Daoy (cell line): ENCODE measurements at places on chromosomes 6 and 20. TPM values are rescaled to one million over a fixed set of nuclear protein-coding genes. Genes with fewer than 3 reads are reported as not detected.
A peak's percentile ranks its signal among the peaks of the same experiment; 100 is the strongest.

Gene EYS
- total RNA-seq = not detected in 2 replicates

Gene C20orf141
- not detected in 2 replicates for total RNA-seq

Gene PRL
- total RNA-seq = not detected in 2 replicates

Gene MCM8
- total RNA-seq = 38.0 and 43.8 TPM in 2 replicates

Gene ULBP2
- total RNA-seq = 42.6 and 53.7 TPM in 2 replicates

Gene SYTL3
- 1.5 and 6.5 TPM in 2 replicates for total RNA-seq

Gene CCHCR1
- total RNA-seq = 41.5 and 42.0 TPM in 2 replicates

- peak; percentile 61 for DNase-seq
These were observed 16.7 kb downstream of the UNC5CL start for GRCh38 chr6:41022294-41022693.

DNA sequence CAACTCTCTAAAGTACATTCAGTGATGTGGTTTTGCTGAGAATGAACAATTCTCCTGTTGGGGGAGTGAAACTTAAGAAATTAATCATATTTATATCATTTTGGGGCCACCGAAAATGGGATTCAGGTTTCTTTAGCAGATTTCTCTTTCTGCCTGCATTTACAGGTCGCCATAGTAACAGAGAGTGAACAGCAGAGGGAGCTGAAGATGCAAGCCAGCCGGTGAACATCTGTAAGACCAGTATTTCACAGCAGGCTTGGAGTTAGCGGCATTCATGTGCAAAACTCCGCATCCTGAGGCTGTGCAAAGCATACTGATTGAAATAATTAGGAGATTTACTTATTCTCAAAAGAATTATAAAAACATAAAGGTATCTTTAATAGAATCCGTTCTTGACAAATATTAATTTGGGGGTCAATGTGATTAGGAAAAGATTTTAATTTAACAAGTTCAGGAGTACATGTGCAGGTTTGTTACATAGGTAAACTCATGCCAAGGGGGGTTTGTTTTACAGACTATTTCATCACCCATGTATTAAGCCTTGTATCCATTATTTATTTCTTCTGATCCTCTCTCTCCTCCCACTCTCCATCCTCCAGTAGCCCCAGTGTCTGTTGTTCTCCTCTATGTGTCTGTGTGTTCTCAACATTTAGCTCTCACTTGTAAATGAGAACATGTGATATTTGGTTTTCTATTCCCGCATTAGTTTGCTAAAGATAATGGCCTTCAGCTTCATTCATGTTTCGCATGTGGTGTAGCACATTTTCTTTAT lies 17.8 kb upstream of the HSF2 start:
- DNase-seq = peak; percentile 67

GRCh38 chr6:105780146-105780860 lies 305.8 kb upstream of the PRDM1 start:
- DNase-seq = no peak

DNA sequence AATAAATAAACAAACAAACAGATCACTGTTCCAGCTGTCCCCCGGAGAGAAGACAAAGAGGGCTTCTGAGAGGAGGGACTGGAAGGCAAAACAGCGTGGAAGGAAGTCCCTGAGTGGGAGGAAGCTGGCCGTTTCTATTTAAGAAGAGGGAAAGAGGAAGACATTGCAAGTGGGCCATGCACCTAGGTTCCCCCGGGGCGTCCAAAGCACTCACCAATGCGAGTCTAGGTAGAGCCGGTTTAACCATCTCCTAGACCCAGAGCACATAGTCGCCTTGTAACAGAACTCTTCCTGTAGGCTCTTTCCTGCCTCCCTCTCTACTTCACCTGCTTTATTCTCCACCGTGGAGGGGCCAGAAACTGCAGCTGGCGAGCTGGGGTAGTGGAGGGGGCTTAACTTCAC lies 158.4 kb downstream of the ZDHHC14 start:
- no peak for DNase-seq

DNA sequence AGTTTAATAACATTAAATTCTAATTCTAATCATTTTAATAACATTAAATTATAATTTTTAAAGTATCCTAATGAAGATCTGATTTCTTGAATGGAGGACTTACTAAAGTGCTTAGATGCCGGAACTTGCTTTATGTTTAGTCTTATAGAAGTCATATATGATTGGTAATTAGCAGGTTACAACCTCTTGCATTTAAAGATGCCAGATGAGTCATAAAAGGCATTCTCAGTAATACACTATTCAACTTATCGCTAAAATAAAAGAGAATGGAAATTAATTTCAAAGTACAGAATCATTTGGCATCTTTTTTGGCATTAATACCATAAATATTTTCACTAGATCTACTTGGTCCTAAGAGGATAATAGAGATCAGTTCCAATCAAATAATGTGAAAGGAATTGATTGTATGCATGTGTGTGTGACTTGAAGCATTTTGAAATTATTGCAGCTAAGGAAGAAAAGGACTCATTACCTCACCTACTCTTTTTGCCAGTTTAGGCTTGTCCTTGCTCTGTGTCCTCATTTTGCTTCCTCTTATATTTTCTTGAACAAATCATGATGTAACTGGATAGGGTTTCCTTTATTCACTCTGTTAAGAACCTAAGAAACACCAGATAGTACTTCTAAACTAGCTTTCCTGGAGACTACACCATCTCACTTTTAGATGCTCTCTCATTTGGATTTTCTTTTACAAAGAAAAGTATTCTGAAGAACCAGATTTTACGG lies 2.7 kb downstream of the COL21A1 start:
- no peak for DNase-seq

DNA sequence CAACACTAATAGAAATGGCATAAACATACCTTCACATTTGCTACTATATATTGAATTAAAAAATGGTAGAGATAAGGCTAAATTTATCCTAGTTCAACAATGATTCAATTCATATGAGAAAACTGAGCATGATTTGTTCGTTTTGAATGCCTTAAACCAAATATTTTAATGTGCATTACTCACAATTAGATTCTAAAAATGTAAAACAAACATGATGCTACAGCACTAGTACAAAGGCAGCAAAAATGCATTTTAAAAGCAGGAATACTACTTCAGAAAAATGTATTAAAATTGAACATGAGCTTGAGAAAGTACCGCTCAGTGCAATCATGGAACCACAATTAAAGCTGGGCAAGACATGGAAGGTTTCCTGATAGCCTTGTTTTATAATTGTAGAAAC lies 195.3 kb downstream of the KCNQ5 start:
- DNase-seq = no peak

DNA sequence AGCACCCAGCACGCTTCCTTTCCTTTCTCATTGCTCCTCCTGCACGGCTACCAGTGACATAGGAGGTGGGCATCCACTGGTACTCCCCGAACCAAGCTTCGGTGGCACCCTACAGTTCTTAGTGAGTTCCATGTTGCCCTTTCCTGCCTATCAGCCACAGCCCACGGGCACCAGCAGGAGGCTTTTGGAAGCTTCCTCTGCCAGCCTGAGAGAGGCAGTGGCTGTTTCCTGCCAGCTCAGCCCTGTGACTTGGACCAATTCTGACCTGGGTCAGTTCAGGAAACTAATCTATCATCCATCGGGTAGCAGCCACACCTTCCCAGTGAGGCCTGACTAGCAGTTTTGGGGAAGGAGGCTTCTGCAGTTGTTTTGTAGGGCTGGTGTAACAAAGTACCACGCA lies 176.4 kb upstream of the UST start:
- peak; percentile 22 for DNase-seq

- DNase-seq = no peak
These were observed 43.5 kb downstream of the ZFAND3 start for GRCh38 chr6:37862992-37863391.

- DNase-seq = peak; percentile 55
These were observed 16.1 kb upstream of the ZNF217 start for GRCh38 chr20:53609491-53610445.

DNA sequence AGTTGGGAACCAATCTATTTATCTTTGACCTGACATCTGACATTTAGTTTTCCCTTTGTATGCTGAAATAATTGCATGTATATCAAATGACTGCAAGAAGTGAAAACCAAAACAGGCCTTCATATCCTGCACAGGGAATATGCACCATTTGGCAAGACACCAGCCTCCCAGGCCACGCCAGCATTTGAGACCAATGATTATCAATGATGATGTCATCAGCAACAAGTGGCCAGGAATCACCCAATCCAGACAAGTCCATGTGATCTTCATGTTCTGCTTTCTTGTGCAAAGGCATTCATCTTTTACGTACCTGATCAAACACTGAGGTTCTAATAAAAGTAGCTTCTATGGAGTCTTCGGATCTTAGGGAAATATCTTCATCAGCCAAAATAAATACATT lies 107.4 kb upstream of the TENT5A start:
- no peak for DNase-seq

- DNase-seq = peak; percentile 39
These were observed 115.9 kb upstream of the ARMC2 start for GRCh38 chr6:108732091-108732870.

DNA sequence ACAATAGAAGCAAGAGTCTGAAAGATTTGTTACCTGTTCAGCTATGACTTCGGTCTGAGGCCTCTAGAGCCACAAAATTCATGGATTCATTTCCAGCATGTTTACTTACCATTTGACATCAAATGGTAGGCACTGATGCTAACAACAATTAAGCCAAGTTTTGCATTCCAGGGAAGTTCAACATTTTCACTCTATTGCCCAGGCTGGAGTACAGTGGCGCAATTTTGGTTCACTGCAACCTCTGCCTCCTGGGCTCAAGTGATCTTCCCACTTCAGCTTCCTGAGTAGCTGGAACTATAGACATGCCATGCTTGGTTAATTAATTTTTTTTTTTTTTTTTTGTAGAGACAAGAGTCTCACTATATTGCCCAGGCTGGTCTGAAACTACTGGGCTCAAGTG lies 114.1 kb upstream of the SGK1 start:
- no peak for DNase-seq

DNA sequence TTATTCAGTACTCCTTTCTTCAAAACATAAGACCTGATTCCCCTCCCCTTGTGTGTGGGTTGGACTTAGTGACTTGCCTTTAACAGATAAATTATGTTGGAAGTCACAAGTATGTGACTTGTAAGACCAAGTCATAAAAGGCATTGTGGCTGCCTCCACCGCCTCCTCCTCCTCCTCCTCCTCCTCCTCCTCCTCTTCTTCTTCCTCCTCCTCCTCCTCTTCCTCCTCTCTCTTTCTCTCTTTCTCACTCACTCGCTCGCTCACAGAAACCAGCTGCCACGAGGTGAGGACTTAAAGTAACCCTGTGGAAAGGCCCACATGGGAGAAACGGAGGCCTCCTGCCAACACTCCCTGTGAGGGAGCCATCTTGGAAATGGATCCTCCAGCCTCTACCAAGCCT lies 64.0 kb downstream of the NCR2 start:
- no peak for DNase-seq

DNA sequence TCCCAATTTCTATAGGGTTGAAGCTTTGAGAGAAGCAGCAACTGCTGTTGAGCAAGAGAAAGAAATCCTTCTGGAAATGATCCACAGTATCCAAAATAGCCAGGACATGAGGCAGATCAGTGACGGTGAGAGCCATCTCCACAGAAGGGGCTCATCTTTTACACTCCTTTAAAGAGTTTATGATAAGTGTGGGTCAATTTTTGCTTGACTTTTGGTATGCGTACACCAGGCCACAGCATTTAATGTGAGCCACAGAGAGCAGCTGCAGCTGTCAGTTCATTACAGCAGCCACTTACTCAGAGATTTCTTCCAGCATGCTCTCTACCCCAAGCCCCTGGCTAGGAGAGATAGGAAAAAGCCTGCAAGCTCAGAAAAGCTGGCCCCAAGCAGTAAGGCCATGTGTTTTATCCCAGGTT lies 9.9 kb downstream of the BAG2 start:
- no peak for DNase-seq

- DNase-seq = no peak
These were observed 198.7 kb downstream of the TFAP2C start for GRCh38 chr20:56827763-56828162.

GRCh38 chr20:39342463-39342862 lies 380.3 kb downstream of the DHX35 start:
- DNase-seq = no peak

DNA sequence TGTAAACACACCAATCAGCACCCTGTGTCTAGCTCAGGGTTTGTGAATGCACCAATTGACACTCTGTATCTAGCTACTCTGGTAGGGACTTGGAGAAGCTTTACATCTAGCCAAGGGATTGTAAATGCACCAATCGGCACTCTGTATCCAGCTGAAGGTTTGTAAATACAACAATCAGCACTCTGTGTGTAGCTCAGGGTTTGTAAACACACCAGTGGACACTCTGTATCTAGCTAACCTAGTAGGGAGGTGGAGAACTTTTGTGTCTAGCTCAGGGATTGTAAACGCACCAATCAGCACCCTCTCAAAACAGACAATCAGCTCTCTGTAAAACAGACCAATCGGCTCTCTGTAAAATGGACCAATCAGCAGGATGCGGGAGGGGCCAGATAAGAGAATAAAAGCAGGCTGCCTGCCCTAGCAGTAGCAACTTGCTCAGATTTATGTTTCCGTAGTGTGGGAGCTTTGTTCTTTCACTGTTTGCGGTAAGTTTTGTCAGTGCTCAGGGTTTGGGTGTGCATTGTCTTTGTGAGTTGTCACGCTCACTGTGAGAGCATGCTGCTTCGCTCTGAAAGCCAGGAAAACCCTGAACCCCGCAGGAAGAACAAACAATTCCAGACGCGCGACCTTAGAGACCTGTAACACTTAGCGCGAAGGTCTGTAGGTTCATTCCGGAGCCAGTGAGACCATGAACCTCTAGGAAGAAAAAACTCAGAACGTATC lies 37.0 kb downstream of the RIOK1 start:
- DNase-seq = no peak
